ENCODE measurements at places on chromosomes 12 and 14.
A peak's percentile ranks its signal among the peaks of the same experiment; 100 is the strongest.

- DNase-seq: no peak
These were observed 80.8 kb downstream of the ZNF664 start for GRCh38 chr12:124053851-124054250.

DNA sequence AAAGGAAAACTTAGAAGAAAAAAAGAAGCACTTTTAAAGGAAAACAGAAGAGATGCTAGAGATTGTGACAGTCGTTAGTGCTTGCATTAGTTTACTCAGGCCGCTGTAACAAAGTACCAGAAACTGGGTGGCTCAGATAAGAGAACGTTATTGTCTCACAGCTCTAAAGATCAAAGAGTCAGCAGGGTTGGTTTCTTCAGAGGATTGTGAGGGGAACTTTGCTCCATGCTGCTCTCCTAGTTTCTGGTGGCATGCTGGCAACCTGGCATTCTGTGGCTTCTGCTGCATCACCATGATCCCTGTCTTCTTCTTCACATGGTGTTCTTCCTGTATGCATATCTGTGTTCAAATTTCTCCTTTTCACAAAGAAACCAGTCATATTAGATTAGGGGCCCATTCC lies 119.4 kb upstream of the PLEKHA5 start:
- no peak for DNase-seq

DNA sequence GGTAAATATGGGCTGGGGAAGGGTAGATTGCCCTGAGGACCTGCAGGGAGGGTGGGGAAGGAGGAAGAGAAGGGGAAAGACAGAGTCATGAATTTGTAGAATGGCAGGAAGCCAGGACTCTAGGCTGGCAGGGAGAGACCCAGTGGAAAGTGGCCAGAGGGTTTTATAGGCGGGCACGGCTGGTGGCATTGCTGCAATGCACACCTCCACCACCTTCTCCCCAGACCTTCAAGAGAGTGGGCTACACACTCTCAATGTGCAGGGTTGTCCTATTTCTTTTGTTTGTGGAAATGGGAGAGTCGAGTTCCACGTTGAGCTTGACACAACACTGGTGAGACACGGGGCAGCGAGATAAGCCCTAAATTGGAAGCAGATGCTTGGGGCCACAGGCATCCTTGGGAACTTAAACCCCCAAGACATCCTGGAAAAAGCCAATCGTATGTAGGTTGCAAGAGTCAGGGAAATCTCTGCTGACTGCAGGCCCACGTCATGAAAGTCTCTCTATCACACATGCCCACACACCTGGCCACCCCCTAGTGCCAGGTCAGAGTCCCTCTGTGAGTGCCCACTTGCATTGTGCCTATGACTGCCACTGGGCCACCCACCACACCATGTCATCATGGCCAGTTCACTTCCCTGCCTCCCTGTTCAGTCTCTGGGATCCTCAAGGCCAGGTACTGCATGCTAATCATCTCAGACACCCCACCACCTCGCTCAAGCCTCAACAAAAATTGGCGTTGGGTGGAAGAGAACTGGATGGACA lies 38.0 kb upstream of the BDKRB2 start:
- no peak for DNase-seq

DNA sequence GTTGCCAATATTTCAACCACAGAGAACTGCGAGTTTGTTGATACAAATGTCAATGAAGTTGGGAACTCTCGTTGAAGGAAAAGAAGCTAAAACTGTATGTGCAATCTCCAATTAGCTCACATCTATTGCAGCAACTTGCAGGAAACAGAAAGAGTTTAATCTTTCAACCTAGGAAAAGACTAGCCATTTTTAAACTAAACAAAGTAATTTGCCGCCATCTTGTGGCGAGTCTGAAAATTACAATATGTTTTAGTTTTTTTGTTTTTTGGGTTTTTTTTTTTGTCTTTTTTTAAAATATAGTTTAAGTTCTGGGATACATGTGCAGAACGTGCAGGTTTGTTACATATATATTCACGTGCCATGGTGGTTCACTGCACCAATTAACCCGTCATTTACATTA lies 131.2 kb upstream of the FOXG1 start:
- DNase-seq: peak; percentile 2

DNA sequence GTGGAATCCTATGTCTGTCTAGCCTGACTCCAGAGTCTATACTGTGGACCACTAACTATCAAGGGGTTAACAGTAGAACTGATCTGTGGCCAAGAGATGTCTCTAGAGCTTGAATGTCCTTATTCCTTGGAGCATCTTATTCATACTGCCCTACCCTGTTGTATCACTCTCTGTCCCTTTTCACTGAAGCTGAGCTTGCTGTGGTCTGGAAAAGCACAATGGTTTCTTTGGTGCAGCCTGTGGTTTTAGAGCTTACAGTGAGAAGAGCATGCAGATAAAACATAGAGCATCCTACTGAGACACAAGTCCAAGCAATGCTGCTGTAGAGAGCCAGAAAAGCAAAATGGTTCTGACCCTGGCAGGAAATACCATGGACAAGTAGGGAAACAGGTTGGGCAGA lies 367.0 kb upstream of the ATP2B1 start:
- DNase-seq: no peak

GRCh38 chr12:6135071-6135470 lies 10.6 kb upstream of the VWF start:
- DNase-seq: no peak

DNA sequence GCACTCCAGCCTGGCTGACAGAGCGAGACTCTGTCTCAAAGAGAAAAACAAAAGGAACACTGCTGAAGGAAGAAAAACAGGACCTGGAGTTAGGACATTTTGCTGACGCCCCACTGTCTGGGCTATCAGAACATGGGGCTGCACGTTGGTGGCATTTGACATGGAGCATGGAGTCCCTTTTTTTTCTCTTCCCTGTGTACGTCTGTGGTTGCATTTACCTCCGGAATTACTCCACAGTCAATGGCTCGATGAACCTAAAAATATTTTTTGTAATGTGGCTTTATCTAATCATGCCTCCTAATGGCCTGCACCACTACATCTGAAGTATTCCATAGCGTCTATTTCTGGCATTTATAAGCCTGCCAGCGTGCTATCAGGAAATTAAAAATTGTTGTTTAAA lies 30.7 kb downstream of the TESC start:
- no peak for DNase-seq

GRCh38 chr14:52325630-52326029 lies 11.5 kb downstream of the PTGER2 start:
- DNase-seq: no peak

DNA sequence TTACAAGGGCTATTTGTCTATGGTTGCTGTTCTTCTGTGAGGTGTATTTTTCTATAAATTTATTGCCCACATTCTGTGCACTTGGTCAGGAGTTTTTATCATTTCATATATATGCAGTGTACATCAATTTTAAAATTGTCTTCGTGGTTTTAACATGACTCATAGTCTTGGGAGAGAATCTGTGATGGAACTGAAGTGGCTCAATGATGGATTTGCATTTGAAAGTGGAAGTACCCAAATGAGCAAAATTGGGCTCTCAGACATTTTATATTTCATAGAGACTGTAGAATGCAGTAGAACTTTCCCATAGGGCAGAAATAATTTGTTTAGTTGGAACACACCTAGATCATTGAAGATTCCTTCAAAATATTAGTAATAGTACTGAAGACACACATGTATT lies 1.9 kb upstream of the SCFD1 start:
- no peak for DNase-seq

GRCh38 chr14:74275241-74275841 lies 27.4 kb downstream of the ABCD4 start:
- DNase-seq: no peak

DNA sequence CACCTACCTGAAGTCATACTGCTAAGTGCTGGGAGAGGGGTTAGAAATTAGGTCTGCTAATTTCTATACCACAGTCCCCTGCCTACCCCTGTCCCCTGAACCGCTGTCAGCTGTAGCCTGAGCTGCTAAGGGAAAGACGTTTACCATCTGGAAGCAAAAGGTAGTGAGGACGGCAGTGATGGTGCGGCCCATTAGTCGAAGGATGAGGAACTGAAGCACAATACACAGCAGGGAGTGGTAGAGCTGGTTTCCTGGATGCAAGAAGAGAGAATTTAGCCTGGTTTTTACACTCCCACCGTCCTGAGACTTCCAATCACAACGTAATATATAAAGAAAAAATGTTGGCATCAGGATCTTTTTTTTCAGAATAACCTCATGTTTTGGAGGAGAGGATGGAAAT lies 11.8 kb downstream of the EMG1 start:
- DNase-seq: no peak

DNA sequence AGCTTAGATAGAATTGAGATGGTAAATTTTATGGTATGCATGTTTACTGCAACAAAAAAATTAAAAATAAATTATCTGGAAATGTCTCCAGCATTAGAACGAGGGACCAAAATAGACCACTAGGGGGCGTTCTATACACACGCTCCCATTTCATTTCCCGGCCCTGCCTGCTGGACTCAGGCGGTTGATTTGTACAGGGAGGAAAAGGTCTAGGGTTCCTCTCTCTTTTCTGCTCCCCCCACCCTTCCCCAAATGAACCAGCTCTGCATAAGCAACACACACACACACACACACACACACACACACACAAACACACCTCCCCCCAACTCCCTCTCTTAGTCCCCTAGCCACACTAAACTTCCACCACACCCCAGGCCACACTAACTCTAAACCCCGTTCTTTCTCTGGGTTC lies 7.8 kb upstream of the DTX1 start:
- peak; percentile 72 for DNase-seq

DNA sequence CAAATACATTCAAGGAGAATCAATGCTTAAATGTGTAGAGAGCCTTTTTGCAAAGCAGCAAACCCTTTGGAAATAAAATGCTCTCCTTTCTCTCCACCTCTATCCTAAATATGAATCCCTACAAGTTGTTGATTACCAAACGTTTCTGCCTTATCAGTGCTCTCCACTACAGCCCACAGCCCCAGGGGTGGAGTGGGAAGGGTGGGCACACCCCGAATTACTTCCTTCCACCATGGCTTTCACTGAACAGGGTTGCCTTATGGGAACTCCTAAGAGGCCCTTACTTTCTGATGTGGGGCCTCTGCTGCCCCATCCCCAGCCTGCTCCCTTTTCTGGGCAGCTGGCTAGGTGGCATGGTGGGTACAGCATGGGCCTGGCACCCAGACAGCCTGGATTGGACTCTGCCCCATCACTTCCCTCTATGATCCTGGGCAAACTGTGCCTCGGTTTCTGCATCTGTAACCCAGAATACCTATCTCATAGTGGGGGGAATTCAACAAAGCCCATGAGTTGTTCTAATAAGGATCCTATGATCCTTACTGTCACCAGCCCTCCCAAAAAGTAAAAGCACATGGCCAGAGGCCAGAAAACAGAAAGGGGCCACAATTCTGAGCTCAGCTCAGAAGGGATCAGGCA lies 16.1 kb downstream of the AK7 start:
- DNase-seq: no peak

GRCh38 chr14:70902184-70902583 lies 5.1 kb upstream of the PCNX1 start:
- no peak for DNase-seq

GRCh38 chr12:99898645-99899044 lies 86.1 kb downstream of the ANKS1B start:
- DNase-seq: no peak

- no peak for DNase-seq
These were observed 4.2 kb upstream of the TRHDE start for GRCh38 chr12:72267974-72268373.

- DNase-seq: no peak
These were observed 410.3 kb upstream of the LMO3 start for GRCh38 chr12:17016116-17016864.

DNA sequence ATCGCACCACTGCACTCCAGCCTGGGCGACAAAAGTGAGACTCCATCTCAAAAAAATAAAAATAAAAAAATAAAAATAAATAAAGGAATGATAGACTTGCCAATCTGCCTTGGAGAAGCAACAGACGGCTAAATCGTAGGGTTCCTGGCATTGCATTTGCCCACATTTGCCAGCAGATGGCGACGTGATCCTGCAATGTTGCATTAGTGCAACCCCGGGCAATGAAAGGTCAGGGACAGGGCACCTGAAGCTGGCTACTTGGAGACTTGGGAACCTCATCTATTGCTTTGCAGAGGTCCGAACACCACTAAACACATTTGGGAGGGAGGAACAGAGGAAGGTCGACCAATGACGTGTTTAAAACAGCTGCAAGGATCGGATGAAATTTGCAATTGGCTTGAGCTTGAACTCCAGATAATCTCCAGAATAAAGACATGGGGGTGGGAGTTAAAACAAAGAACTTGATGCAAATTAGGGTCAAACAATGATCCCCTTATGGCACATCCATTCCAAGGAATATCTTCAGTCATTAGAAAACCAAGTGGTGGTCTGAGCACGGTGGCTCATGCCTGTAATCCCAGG lies 34.6 kb downstream of the SPRING1 start:
- peak; percentile 74 for DNase-seq

GRCh38 chr12:123468786-123469185 lies 10.8 kb downstream of the SNRNP35 start:
- DNase-seq: no peak

GRCh38 chr14:36866867-36867266 lies 205.2 kb downstream of the PAX9 start:
- DNase-seq: no peak

DNA sequence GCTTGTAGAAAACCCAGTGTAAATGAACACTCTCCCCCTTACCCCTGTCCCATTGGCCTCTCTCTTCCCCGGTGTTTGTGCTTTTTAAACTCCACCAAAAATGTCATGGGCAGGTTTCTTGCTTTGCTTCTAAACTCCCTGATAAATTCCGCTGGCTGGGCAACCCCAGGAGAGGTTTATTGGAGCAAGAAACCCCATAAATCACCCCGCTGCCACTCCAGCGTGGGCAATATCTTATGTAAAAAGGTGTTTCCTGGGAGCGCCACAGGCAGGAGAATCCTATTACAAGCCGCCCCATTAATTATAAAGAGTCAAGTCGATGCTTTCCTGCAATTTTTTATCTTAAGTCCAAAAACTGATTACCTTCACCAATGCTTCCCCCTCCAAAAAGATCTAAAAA lies 22.8 kb downstream of the LHX5 start:
- no peak for DNase-seq

DNA sequence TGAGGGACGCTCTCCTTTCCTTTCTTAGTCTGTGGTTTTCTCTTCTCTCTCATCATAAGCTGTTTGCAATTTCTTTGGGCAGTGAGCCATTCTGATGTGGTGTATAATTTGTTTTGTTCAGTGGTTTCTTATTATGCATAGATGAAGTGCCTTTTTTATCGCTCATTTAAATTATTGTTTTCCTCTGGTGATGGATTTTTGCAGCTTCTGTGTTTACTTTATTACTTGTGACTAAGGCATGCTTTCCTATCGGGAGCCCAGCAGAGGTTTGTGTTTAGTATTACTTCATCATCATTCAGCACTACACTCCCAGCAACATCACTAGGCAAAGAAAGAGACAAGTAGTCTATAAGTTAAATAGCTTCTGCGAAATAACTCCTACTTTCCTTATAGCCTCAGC lies 586.6 kb upstream of the NOVA1 start:
- no peak for DNase-seq
